ENCODE measurements at places on chromosomes 12 and 14. TPM values are rescaled to one million over a fixed set of nuclear protein-coding genes. Genes with fewer than 3 reads are reported as not detected.

- H3K36me3 ChIP-seq: no peaks in the 10 kb centered on the region
- H3K4me3 ChIP-seq: no peak overlapping the region
- no peak overlapping the region for H3K27ac ChIP-seq
- no peaks in the 10 kb centered on the region for H3K4me1 ChIP-seq
These were observed 253.1 kb downstream of the CCDC91 start for GRCh38 chr12:28443337-28443736.

- H3K27ac ChIP-seq: no peak overlapping the region
- no peak overlapping the region for H3K4me3 ChIP-seq
- no peaks in the 10 kb centered on the region for H3K27me3 ChIP-seq
- no peaks in the 10 kb centered on the region for H3K4me1 ChIP-seq
- no peaks in the 10 kb centered on the region for H3K36me3 ChIP-seq
These were observed 107.4 kb upstream of the MED13L start for GRCh38 chr12:116384691-116385485.

DNA sequence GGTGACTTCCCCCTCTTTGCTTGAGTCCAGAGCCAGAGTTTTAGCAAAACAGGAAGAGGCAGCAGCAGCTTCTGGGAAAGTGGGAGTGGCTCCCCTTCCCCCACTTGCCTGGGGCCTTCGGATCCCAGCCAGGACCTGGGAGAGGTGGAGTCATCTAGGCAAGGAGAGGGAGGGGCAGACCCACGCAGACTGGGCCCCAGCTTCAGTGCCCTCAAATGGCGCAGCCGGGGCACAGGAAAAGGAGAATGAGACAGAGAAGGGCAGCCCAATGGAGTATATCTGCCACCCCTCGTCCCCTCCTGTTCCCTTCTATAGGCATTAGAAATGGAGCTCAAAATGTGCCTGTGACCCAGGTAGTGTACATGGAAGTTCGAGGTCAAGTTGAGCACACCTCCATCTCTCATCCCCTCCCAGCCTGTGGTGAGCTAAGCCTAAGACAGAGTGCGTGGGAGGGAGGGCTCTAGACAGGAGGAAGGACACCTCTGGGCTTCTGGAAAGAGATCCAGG lies 9.3 kb upstream of the HDAC7 start:
- no peak for DNase-seq
- H3K27me3 ChIP-seq: no peaks in the 10 kb centered on the region
- peak overlapping the region; percentile 68 for H3K4me3 ChIP-seq
- H3K4me1 ChIP-seq: peaks cover 95% of the 10 kb centered on the region

DNA sequence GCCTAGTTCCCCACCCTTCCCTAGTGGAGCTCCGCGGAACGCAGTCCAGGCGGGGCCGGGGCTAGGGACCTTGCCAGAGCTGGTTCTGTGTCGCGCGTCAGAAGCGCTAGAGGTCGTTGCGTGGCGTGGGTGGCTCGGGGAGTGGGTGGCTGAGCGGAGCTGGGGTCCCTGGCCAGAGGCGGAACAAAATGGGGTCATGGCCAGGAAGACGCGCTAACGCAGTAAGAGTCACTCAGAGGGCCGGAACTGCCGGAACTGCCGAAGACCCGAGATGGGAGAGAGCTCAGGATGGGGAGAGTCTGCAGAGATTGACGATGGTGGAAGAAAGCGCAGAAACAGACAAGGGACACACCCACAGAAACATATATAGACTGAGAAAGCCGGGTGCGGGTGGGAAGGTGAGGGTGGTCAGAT lies 4.8 kb downstream of the DGKA start:
- peaks cover 29% of the 10 kb centered on the region for H3K36me3 ChIP-seq
- H3K27me3 ChIP-seq: no peaks in the 10 kb centered on the region
- peak; percentile 46 for DNase-seq
- H3K27ac ChIP-seq: peak overlapping the region; percentile 58

- H3K4me3 ChIP-seq: no peak overlapping the region
- no peaks in the 10 kb centered on the region for H3K4me1 ChIP-seq
- H3K27ac ChIP-seq: no peak overlapping the region
- H3K27me3 ChIP-seq: no peaks in the 10 kb centered on the region
- no peaks in the 10 kb centered on the region for H3K36me3 ChIP-seq
These were observed 35.6 kb downstream of the SCFD1 start for GRCh38 chr14:30657606-30658163.

GRCh38 chr12:118311666-118312065 lies 61.0 kb downstream of the TAOK3 start:
- H3K27me3 ChIP-seq: no peaks in the 10 kb centered on the region
- peak overlapping the region; percentile 38 for H3K27ac ChIP-seq
- no peak overlapping the region for H3K4me3 ChIP-seq
- H3K36me3 ChIP-seq: no peaks in the 10 kb centered on the region
- H3K4me1 ChIP-seq: peaks cover 49% of the 10 kb centered on the region
- DNase-seq: no peak

DNA sequence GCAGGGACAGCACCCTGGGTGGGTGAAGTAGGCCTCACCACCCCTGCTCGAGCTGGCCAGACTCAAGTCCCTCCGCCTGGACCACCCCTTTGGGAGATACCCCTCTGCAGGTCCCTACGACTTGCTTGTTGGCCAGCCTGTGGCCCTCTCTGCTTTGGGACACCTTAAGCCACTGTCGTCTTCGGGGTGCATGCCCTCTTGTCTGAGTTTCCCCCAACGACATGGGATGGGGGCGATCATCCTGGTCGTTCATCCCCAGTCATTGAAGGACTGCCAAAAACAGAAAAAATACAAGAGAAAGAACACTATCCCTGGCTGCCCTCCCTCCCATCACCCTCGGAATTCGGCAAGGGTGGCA lies 151.1 kb downstream of the DPF3 start:
- H3K4me1 ChIP-seq: no peaks in the 10 kb centered on the region
- H3K27me3 ChIP-seq: no peaks in the 10 kb centered on the region
- H3K27ac ChIP-seq: no peak overlapping the region
- DNase-seq: no peak
- no peaks in the 10 kb centered on the region for H3K36me3 ChIP-seq
- no peak overlapping the region for H3K4me3 ChIP-seq

DNA sequence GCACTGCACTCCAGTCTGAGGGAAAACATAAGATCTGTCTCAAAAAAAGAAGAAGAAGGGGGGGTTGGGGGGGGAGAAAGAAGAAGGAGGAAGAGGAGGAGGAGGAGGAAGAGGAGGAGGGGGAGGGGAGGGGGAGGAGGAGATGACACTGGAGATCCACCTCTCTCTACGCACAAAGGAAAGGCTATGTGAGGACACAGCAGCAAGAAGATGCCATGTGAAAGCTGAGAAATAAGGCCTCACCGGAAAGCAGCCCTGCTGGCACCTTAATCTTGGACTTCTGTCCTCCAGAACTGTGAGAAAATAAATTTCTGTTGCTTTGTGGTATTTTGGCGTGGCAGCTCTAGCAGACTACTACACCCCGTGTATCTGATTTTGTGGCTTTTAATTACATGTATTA lies 477.9 kb downstream of the MED13L start:
- H3K36me3 ChIP-seq: no peaks in the 10 kb centered on the region
- H3K27me3 ChIP-seq: peaks cover 7% of the 10 kb centered on the region
- no peak for DNase-seq
- no peak overlapping the region for H3K27ac ChIP-seq

GRCh38 chr12:73413051-73413450 lies 1124.6 kb upstream of the ATXN7L3B start:
- no peak overlapping the region for H3K27ac ChIP-seq
- no peaks in the 10 kb centered on the region for H3K27me3 ChIP-seq
- DNase-seq: no peak

GRCh38 chr12:18567787-18568186 lies 170.0 kb downstream of the PLCZ1 start:
- H3K36me3 ChIP-seq: no peaks in the 10 kb centered on the region
- H3K4me3 ChIP-seq: no peak overlapping the region
- no peak for DNase-seq
- H3K27me3 ChIP-seq: no peaks in the 10 kb centered on the region

GRCh38 chr12:120468325-120468820 lies 1.2 kb downstream of the SRSF9 start:
- H3K27ac ChIP-seq: peak overlapping the region; percentile 93
- peaks cover 14% of the 10 kb centered on the region for H3K36me3 ChIP-seq
- H3K4me3 ChIP-seq: peak overlapping the region; percentile 97
- DNase-seq: peak; percentile 41
- peaks cover 58% of the 10 kb centered on the region for H3K4me1 ChIP-seq

DNA sequence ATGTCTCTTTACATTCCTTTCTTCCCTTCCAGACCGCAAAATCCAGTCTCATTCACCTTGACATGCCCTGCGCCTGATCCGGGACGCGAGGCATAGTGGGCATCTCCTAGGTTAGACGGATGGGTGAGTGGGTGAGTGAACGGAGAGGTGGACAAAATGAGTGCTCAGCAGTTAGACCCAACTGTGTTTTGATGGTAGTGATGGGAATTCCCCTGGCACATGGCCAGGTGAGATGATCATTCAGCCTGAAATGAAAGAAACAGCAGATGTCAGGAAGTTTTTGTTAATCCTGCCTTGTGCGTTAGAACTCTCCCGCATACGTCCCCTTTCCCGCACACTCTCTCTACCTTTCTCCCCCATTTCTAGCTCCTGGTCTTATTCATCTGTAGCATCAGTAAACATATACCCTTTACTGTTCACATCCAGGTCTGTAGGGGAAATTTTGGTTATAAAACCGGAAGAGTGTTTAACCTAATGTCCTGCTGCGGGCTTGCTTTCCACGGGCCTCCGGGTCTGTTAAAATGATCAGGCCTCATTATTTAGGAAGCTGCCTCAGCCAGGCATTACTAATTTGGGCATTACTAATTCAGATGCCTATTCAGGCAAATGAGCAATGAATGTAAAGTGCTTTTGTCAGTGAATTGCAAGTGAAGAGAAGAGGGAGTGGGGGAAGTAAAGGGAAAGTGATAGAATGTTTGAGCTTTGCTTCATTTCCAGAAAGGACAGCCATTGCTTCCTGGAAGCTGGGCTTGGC lies 172.8 kb downstream of the ETV6 start:
- H3K36me3 ChIP-seq: peaks cover 10% of the 10 kb centered on the region
- peak overlapping the region; percentile 96 for H3K27ac ChIP-seq
- peak; percentile 72 for DNase-seq
- H3K27me3 ChIP-seq: no peaks in the 10 kb centered on the region
- peaks cover 69% of the 10 kb centered on the region for H3K4me1 ChIP-seq

GRCh38 chr12:58341791-58342190 lies 400.4 kb downstream of the ATP23 start:
- no peaks in the 10 kb centered on the region for H3K36me3 ChIP-seq
- H3K4me1 ChIP-seq: no peaks in the 10 kb centered on the region
- H3K27me3 ChIP-seq: peaks cover 5% of the 10 kb centered on the region
- no peak overlapping the region for H3K4me3 ChIP-seq

DNA sequence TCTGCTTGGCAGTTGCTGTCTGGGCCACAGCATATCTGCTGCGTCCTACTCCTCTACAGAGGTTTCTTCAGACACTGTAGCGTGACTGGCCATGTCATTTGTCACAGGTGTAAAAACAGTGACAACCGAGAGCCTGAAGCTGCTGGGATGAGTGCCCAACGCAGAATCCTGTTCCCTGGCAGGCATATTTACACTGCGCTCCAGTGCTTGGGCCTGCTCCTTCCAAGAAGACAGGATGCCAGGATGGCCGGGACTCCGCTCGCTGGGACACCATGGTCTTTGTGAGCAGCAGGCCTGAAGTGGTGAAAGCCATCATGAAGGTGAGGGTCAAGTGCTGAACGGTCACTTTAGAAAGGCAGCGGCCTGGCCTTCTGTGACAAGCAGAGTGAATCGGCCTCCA lies 171.4 kb downstream of the EMP1 start:
- no peak for DNase-seq
- no peak overlapping the region for H3K27ac ChIP-seq
- H3K4me1 ChIP-seq: no peaks in the 10 kb centered on the region
- H3K27me3 ChIP-seq: peaks cover 22% of the 10 kb centered on the region
- no peaks in the 10 kb centered on the region for H3K36me3 ChIP-seq
- no peak overlapping the region for H3K4me3 ChIP-seq

- no peaks in the 10 kb centered on the region for H3K36me3 ChIP-seq
- no peak overlapping the region for H3K4me3 ChIP-seq
- H3K27ac ChIP-seq: no peak overlapping the region
- no peaks in the 10 kb centered on the region for H3K4me1 ChIP-seq
These were observed 51.3 kb upstream of the GALNT9 start for GRCh38 chr12:132380641-132381040.

DNA sequence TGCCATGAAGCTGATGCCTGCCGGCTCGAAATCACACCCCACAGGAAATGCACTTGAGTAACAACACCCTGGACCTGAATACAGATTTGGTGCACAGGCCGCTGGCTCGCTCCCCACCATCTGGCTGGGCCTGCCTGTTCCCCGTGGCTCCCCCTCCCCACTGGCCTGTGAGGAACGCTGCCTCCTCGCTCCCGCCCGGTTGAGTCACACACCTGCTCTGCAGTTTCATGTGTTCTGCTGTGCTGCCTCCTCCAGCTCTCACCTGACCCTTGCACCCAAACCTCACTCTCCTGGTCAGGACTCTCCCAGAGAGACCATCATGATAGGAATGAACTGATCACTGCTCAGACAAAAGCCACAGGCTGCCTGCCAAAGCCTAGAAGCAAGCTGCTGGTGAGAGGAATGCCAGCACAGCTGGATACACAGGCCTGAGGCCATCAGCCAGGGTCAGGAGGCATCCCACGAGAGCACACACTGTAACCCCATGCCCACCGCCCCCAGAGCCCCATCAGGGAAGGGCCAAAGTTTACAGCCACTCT lies 3.8 kb upstream of the SIVA1 start:
- H3K4me3 ChIP-seq: no peak overlapping the region
- no peaks in the 10 kb centered on the region for H3K27me3 ChIP-seq
- H3K36me3 ChIP-seq: no peaks in the 10 kb centered on the region
- DNase-seq: no peak

- no peak overlapping the region for H3K27ac ChIP-seq
- DNase-seq: no peak
- H3K4me3 ChIP-seq: no peak overlapping the region
- H3K36me3 ChIP-seq: no peaks in the 10 kb centered on the region
- no peaks in the 10 kb centered on the region for H3K27me3 ChIP-seq
- no peaks in the 10 kb centered on the region for H3K4me1 ChIP-seq
These were observed 135.5 kb downstream of the PAWR start for GRCh38 chr12:79555028-79555925.

- DNase-seq: no peak
- H3K4me1 ChIP-seq: no peaks in the 10 kb centered on the region
- no peak overlapping the region for H3K4me3 ChIP-seq
- no peaks in the 10 kb centered on the region for H3K36me3 ChIP-seq
These were observed 746.1 kb downstream of the C12orf50 start for GRCh38 chr12:87283111-87283510.

POTEG gene
- total RNA-seq: not detected

PTPRO gene
- total RNA-seq: 0.94 TPM

ADAMTS20 gene
- total RNA-seq: not detected

SUOX gene
- total RNA-seq: 7.8 TPM

FOXG1 gene
- not detected for total RNA-seq

IL22 gene
- total RNA-seq: 5.4 TPM

GLI1 gene
- total RNA-seq: 0.21 TPM

LHX5 gene
- 0.07 TPM for total RNA-seq

PUS7L gene
- 21.8 TPM for total RNA-seq

ETNK1 gene
- 84.0 TPM for total RNA-seq

KRT80 gene
- not detected for total RNA-seq

APOF gene
- total RNA-seq: not detected
